ENCODE measurements at places on chromosomes 1 and 21. TPM values are rescaled to one million over a fixed set of nuclear protein-coding genes. Genes with fewer than 3 reads are reported as not detected.

The KRTAP12-2 gene
- not detected for total RNA-seq

The MTARC2 gene
- total RNA-seq = 3.0 TPM

DNA sequence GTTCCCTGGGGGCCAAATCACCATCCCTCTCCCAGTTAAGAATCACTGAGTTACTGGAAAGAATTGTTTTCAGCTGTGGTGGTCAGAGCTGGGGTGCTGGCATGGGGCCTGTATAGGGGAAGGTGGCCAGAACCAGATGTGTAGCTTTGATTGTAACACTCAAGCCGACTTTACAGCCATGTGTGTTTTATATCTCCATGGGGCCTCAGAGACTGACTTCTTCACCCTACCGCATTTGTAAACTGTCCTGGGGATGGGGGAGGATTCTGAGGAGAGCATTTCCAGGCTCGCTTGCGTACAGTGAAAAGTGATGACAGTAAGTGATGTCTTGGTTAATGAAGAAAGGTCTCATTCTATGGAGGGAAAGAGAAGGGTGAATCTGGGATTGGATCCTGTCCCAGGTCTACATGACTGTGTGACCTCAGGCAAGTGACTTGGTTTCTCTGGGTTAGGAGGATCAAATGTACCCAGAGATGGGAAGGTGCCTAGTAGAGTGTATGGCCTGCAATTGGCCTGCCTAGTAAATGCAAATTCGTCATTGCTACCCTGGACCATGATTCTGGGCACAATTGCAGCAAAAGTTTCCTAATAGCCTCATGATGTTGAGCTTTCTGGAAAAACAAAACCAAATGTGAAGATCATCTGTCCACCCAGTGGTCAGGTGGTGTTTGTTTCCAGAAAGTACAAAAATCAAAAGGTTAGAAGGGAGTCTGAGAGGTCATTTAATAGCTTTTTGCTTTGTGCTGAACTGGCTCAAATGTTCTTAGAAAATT is 49.7 kb upstream of the RCC2 start:
- no peak overlapping the region for H3K4me3 ChIP-seq
- no peaks in the 10 kb centered on the region for H3K36me3 ChIP-seq
- H3K27me3 ChIP-seq = peaks cover 6% of the 10 kb centered on the region
- H3K4me1 ChIP-seq = no peaks in the 10 kb centered on the region
- no peak overlapping the region for H3K27ac ChIP-seq

DNA sequence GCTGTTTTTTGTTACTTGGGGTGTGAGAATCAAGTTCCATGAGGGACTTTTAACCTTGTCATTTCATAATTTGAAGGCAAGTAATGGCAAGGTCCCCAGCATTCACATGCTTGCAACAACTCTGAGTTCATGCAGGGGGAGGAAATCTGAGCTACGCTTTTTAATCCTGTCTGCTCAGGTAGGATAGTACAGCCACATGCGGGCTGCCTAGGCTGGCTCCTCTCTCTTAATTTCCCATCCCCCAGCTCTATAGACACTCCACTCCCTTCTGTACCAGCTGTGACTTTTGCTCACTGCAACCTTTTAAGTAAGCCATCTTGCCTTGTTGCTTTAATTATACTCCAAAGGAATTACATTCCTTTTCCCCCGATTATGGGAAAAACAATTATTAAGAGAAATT is 30.1 kb downstream of the PTGFR start:
- no peaks in the 10 kb centered on the region for H3K36me3 ChIP-seq
- H3K27ac ChIP-seq = no peak overlapping the region
- H3K27me3 ChIP-seq = no peaks in the 10 kb centered on the region
- no peak for DNase-seq
- H3K4me1 ChIP-seq = no peaks in the 10 kb centered on the region

DNA sequence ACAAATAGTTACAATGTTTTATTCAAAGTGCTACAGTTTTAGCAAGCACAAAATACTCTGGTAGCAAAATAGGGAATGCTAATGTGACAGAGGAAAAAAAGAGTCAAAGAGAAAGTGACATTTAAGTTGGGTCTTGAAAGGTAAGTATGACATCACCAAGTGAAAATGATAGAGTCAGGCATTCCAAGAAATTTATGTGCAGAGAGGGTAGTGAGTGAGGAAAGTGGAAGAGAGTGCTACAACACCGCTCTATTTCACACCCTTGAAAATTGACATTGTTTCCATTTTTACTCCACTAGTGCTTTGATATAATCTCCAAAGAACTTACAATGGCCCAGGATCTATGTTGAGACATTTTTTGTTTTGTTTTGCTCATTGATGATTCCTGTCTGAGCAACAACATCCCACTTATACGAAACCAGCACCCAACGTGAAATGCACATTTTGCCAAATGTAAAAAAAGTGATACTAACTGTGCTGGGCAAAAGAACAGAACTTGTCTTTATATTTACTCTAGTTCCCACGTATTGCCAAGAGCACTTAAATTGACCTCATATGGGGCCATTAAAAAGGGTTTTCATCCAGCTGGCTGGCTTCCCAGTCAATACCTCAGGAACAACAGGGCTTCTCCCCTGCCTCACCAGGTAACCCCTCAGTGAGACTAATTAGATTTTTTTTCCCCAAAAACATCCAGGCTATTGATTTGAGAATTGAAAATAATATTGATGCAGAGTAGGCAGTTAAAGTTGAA is 206.3 kb upstream of the NR5A2 start:
- no peak overlapping the region for H3K27ac ChIP-seq
- no peak overlapping the region for H3K4me3 ChIP-seq
- no peaks in the 10 kb centered on the region for H3K27me3 ChIP-seq
- H3K4me1 ChIP-seq = no peaks in the 10 kb centered on the region

GRCh38 chr1:201461645-201462441 is 7.1 kb downstream of the PHLDA3 start:
- DNase-seq = no peak
- H3K27ac ChIP-seq = no peak overlapping the region
- peaks cover 4% of the 10 kb centered on the region for H3K4me1 ChIP-seq
- H3K27me3 ChIP-seq = peaks cover 2% of the 10 kb centered on the region
- peaks cover 5% of the 10 kb centered on the region for H3K36me3 ChIP-seq
- H3K4me3 ChIP-seq = no peak overlapping the region

The LCE2B gene
- total RNA-seq = not detected

- H3K4me1 ChIP-seq = peaks cover 13% of the 10 kb centered on the region
- DNase-seq = no peak
- H3K27me3 ChIP-seq = peaks cover 4% of the 10 kb centered on the region
- peaks cover 4% of the 10 kb centered on the region for H3K36me3 ChIP-seq
- H3K4me3 ChIP-seq = peak overlapping the region; percentile 90
- H3K27ac ChIP-seq = peak overlapping the region; percentile 70
These were observed 1.2 kb downstream of the SCMH1 start for GRCh38 chr1:41240781-41241353.

The SYCP1 gene
- total RNA-seq = not detected

- DNase-seq = no peak
- peaks cover 9% of the 10 kb centered on the region for H3K27me3 ChIP-seq
- no peaks in the 10 kb centered on the region for H3K36me3 ChIP-seq
- H3K27ac ChIP-seq = no peak overlapping the region
- H3K4me1 ChIP-seq = no peaks in the 10 kb centered on the region
These were observed 126.2 kb upstream of the ETS2 start for GRCh38 chr21:38679534-38679933.

The SNX27 gene
- total RNA-seq = 39.3 TPM

The WNT3A gene
- total RNA-seq = not detected

GRCh38 chr1:19682257-19682656 is 17.6 kb downstream of the HTR6 start:
- no peaks in the 10 kb centered on the region for H3K4me1 ChIP-seq
- no peaks in the 10 kb centered on the region for H3K36me3 ChIP-seq
- no peak for DNase-seq
- peaks cover 2% of the 10 kb centered on the region for H3K27me3 ChIP-seq
- H3K4me3 ChIP-seq = no peak overlapping the region

The OR2T8 gene
- not detected for total RNA-seq

DNA sequence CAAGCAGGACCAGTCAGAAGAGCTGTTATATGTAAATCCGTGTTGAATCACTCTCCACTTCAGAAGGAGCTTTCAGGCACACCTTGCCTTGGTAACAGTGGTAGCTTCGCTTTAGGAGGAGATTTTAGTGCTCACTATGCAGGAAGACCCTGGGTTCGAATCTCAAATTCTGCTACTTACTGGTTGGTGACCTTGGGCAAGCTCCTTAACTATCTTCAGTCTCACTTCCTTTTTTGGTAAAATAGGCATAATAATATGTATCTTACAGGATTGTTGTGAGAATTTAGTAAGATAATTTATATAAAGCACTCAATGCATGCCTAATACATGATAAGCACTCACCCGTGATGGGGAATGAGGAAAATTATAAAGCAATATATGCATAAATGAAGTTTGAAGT is 46.7 kb upstream of the GPR52 start:
- no peaks in the 10 kb centered on the region for H3K4me1 ChIP-seq
- H3K27ac ChIP-seq = no peak overlapping the region
- no peaks in the 10 kb centered on the region for H3K36me3 ChIP-seq
- H3K4me3 ChIP-seq = no peak overlapping the region
- no peak for DNase-seq
- no peaks in the 10 kb centered on the region for H3K27me3 ChIP-seq

GRCh38 chr1:55204997-55205396 is 10.2 kb downstream of the USP24 start:
- H3K27ac ChIP-seq = no peak overlapping the region
- no peak for DNase-seq
- peaks cover 4% of the 10 kb centered on the region for H3K4me1 ChIP-seq
- H3K27me3 ChIP-seq = no peaks in the 10 kb centered on the region
- no peaks in the 10 kb centered on the region for H3K36me3 ChIP-seq

DNA sequence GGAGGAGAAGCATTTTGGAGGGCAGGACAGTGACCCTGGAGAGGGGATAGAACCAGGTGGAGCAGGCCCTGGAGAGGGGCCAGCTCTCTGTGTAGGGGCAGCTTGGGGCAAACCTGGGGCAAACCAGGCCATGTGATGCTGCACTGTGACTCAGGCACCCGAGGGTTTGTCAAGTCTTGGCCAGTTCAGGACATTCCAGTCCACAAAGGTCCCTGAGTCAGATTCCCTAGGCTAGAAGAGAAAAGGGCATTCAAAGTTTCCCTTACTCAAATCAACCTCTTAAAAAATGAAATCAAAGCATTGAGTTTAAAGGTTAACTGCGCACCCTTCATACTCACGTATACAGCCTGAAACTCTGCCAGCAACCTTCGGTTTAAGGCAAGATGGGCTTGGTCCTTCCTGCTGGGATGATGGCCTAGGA is 25.2 kb upstream of the PLA2G2C start:
- H3K4me3 ChIP-seq = no peak overlapping the region
- H3K27me3 ChIP-seq = peaks cover 4% of the 10 kb centered on the region
- peaks cover 18% of the 10 kb centered on the region for H3K4me1 ChIP-seq
- H3K27ac ChIP-seq = no peak overlapping the region
- no peak for DNase-seq
- no peaks in the 10 kb centered on the region for H3K36me3 ChIP-seq

The ACTL8 gene
- total RNA-seq = not detected

The FCER1G gene
- 1.3 TPM for total RNA-seq

DNA sequence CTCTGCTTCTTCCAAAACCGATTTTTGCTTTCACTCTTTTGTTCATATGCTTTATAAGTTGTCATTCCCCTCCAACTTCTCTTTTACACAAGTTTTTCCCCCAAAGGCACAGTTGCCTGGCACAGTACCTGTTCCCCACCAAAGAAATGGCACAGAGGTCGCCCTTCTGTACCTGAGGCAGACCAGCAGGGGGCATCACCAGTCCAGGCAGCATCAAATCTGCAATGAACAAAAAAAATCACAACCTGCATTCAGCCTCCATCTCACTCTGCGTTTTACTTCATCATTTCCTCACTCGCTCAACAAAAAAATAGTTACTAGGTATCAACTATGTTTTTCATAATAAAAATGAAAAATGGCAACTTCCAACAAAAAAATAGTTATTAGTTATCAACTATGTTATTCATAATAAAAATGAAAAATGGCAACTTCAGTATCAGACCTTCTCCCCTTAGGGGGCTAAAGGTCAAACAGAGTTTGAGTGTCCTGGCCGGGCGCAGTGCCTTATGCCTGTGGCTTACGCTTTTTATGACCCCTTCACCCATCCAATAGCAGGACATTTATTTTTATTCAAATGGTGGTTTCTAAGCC is 4.1 kb downstream of the EIF2D start:
- peaks cover 5% of the 10 kb centered on the region for H3K4me1 ChIP-seq
- H3K27ac ChIP-seq = no peak overlapping the region
- H3K36me3 ChIP-seq = no peaks in the 10 kb centered on the region
- DNase-seq = peak; percentile 78

DNA sequence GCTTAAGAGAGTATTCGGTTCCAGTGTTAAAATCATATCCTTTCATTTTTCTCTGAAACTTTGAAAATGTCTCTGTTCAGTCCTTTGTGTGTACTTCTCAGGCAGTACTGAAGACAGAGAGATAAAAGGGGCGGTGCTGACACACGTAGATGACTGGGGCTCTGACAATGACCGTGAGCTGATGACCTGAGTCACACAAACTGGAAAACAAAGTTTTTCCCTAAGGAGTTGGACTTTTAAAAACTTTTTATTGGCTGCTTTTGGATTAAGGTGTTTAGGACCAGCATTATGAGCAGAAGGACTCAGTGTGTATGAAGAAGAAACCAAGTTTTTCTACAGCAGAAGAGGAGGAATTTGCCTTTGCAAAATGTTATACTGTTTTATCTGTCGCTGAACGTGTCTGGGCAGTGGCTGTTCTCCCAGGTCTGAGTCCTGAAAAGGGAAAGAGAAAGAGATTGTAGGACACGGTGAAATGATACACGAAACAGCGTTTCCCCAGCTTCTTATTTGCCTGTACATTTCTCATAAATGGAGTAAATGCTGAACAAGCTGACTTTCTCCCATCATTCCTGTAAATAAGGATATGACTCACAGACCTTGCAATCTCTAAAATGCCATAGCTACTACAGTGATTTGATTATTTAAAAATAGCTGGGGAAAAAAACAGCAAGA is 51.5 kb downstream of the MAP3K7CL start:
- no peaks in the 10 kb centered on the region for H3K27me3 ChIP-seq
- H3K36me3 ChIP-seq = no peaks in the 10 kb centered on the region
- H3K4me3 ChIP-seq = no peak overlapping the region
- no peak for DNase-seq
- no peaks in the 10 kb centered on the region for H3K4me1 ChIP-seq

DNA sequence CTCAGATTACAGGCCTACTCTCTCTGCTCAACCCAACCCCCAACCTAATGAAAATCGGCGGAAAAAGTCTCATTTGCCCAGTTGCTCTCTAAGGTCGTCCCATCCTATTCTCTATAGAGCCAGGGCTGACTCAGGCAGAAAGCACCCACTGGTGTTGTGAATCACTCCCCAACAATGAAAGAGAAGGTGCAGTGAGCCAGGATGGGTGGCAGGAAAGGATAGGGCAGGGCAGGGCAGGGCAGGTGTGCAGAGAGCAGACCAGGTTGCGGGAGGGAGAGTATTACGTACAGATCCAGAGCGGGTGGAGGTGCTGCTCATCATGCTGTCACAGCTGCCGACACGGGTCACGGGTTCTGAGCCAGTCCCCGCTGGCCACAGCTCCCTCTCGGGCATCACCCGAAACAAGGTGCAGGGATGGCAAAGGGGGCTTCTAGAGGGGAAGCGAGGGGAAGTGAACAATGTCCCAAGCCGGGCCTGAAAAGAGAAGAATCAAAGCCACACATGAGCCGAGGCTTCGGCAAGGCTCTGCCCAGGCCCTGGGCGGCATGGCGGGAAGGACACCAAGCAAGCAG is 5.3 kb downstream of the C1orf116 start:
- H3K27ac ChIP-seq = no peak overlapping the region
- peaks cover 3% of the 10 kb centered on the region for H3K27me3 ChIP-seq
